Hindlimb muscle (tissue), 1 donor: ENCODE measurements at places on chromosomes 2 and 18. TPM values are rescaled to one million over a fixed set of nuclear protein-coding genes. Genes with fewer than 3 reads are reported as not detected.
A peak's percentile ranks its signal among the peaks of the same experiment; 100 is the strongest.

DNA sequence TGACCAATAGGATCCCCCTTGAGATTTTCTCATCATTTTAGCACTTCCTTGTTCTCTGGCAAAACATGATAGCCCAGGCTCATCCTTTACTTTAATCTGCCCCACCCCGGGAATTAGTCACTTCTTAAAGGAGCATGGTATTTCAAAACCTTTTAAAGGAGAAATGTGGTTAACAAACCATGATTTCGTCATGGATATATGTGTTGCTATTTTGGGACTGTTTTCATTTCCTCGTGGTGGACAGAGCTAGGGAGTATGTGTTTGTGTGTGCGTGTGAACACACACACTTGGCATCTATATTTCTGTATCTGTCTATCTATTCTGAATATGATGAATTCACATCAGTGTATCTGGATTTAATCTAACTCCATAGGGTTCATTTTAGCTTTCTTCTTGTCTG is 128.1 kb downstream of the BIRC6 start:
- DNase-seq = peak; percentile 3

The STEAP3 gene
- polyA plus RNA-seq = 25.5 TPM

The HOXD12 gene
- not detected for polyA plus RNA-seq

DNA sequence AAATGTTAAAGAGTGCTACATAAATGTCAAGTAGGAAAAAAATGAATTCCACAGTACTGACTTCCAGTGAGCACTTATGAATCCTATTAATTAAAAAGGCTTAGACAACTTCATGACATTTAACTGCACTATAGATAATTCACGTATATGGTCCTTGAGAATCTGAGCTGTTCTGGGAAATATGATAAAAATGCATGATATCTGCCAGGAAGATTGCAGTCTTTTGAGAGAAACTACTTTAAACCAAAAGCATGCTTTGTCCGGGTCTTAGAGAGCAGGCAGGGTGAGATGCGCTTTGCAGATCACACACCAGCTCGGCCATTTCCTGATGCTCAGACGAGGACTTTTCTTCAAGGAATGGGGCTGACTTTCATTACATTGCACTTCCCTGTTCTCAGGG is 42.6 kb downstream of the CMPK2 start:
- DNase-seq = peak; percentile 11

DNA sequence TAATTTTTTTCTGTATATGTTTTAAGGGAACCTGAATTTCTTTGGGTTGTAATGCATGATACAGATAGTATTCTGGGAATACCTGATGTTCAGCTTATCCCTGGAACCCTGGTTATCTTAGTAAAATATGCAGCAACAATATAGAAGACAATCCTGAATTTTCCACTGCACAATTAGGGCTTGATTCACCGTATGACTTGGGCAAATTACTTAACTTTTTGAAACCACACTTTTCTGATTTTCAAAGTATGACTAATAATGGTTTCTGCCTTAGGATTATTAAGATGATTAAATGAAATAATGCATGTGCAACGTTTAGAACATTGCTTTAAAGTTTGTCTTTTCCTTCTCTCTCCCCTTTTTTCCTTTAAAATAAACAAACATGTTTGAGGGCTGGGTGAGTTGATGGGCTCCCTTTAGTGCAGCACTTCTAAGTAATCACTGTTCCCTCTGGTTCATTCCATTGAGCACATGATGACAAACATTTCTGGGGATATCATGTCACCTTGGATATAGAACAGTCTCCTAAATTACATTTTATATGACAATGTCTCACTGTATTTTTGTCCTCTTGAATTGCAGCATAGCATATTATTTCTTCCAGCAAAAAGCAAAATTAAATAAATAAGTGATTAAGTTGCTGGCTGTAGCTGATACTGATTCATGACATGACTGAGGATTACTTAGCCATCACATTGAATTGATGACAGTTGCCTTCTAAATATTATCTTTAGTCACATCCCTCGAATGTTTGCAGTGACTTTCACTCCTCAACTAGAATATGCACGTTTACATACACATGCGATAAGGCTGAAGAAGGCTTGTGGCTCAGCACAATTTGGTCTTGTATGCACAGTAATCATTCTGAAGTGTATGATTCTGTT is 254.5 kb downstream of the NEDD4L start:
- no peak for DNase-seq
